ENCODE measurements at places on chromosomes 5 and 9. TPM values are rescaled to one million over a fixed set of nuclear protein-coding genes. Genes with fewer than 3 reads are reported as not detected.

Gene PCDHA9
- 42.6 TPM for total RNA-seq

Gene GPX3
- total RNA-seq = 17.5 TPM

Gene HDAC3
- 81.7 TPM for total RNA-seq

Gene DBH
- total RNA-seq = not detected

Gene ITK
- not detected for total RNA-seq

Gene PKD2L2
- total RNA-seq = not detected

Gene CDKN2A
- not detected for total RNA-seq

Gene ACOT12
- 5.0 TPM for total RNA-seq

Gene TOR4A
- 0.31 TPM for total RNA-seq

Gene C9orf152
- not detected for total RNA-seq

Gene PHYHD1
- 1.9 TPM for total RNA-seq

Gene TAF1L
- total RNA-seq = 0.31 TPM

Gene CATSPER3
- total RNA-seq = not detected

Gene STPG3
- total RNA-seq = not detected

Gene ACTBL2
- total RNA-seq = not detected

Gene TMEFF1
- 58.5 TPM for total RNA-seq

Gene PCDHGA6
- 29.1 TPM for total RNA-seq

Gene ARID3C
- 0.63 TPM for total RNA-seq

Gene LCN9
- total RNA-seq = not detected

Gene HACD4
- 0.94 TPM for total RNA-seq

Measured in parietal lobe (tissue), 2 donors.